ENCODE measurements at places on chromosomes 2 and 18.

DNA sequence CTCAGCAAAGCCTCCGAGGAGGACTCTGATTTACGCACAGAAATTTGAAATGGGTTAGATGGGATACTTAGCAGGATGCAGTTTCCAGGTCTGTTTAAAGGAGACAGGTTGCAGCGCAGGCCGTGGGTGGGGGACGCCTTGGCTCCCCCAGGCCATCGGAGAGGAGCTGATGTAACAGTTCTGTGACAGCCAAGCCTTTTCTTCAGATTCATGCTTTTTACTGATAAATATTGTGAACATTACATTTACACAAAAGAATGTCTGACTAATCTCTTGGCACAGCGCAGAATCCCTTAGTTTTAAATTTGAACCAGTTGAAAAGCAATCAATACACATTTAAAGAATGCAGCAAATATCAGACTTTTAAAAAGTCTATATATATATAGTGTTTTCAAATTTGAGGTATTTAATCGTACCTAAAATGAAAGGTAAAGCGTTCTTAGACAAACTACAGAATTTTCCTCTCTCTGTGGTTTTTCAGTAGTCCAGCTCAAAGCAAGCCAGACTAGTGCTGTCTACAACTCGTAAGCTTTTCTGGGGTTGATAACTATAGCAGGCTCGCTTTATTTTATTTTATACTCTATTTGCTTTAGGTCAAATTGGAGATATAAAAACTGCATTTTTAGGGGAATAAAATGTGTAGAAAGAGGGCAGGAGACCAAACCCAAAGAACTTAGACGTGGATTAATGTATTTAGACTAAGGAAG is 221.9 kb downstream of the PIEZO2 start:
- peak; percentile 57 for DNase-seq

GRCh38 chr2:187544371-187545080 is 9.7 kb downstream of the TFPI start:
- no peak for DNase-seq

DNA sequence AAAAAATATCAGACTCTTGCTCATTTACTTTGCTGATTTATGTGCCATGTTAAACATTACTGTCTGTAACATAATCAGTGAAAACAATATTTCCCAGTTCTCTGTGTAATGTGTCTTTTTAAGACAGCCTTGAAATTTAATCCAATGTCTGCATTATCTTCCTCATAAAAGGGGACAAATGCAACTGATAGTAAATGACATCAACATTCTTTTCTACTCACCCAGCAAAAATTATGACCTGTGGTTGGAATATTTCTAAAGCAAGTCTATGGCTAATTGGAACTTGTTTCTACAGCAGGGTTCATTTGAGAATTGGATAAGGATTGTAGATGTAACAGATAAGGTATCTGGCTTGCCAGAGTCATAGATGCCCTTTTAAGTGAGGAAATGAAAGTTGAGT is 34.8 kb downstream of the C1D start:
- DNase-seq = no peak

GRCh38 chr18:30988440-30988839 is 54.1 kb downstream of the DSC3 start:
- DNase-seq = no peak

- no peak for DNase-seq
These were observed 30.4 kb downstream of the TOGARAM2 start for GRCh38 chr2:29011418-29012060.

DNA sequence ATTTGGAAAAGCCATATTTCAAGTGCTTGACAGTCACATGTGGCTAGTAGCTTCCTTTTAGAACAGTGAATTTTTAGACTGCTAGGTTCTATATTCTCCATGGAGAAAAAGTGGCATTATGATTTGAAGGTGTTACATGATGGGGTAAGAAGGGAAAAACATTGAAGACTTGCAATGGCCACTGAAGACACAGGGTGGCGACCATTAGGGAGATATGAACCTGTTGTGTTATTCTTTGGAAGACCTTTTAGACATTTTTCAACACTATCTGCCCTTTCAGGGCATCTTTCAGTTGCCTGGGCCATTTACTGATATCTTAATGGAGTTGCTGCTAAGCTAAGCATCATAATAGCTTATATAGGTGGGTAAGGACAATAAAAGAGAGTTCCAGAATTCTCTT is 1387.2 kb downstream of the SUCLG1 start:
- no peak for DNase-seq

- no peak for DNase-seq
These were observed 18.3 kb upstream of the TAF4B start for GRCh38 chr18:26207937-26208336.

DNA sequence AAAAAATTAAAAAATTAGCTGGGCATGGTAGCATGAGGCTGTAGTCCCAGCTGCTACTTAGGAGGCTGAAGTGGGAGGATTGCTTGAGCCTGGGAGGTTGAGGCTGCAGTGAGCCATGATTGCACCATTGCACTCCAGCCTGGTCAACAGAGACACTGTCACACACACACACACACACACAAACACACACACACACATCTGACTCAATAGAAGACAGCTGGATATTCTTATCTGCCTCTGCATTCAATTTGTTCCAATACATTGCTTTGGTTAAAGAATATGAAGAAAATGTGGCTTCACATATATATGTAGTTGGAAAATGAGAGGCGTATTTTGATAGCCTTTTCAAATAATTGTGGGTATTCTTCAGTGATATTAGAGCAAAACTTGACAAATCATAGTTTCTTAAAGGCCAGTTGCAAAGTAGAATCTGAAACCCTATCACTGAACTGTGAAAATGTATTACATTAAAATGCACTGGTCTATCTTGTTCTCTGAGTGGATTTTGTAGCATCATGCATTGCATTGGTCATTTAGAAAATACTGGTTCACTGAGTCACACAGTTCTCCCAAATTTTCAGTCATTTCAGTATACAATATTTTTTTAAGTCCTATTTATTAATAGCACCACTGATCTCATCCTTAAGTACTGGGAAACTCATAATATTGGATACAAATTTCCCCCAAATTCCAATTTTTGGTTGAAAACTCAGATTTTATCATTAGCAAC is 140.9 kb downstream of the MCFD2 start:
- DNase-seq = no peak

DNA sequence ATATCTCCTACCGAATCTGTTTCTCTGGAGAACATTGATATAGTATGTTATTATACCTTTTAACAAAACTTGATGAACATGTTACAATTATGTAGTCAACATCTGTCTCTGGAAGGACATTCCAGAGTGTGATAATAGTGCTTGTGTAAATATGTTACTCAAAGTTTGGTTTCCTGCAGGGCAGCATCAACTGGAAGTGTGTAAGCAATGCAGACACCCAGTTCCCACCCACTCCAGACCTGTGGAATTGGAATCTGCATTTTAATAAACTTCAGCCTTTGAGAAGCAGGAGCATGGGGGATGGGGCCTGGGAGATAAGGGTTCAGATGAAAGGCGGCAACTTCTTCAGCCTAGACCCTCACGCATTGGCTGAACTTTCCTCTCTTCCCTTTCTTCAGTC is 398.9 kb downstream of the RND3 start:
- DNase-seq = no peak

DNA sequence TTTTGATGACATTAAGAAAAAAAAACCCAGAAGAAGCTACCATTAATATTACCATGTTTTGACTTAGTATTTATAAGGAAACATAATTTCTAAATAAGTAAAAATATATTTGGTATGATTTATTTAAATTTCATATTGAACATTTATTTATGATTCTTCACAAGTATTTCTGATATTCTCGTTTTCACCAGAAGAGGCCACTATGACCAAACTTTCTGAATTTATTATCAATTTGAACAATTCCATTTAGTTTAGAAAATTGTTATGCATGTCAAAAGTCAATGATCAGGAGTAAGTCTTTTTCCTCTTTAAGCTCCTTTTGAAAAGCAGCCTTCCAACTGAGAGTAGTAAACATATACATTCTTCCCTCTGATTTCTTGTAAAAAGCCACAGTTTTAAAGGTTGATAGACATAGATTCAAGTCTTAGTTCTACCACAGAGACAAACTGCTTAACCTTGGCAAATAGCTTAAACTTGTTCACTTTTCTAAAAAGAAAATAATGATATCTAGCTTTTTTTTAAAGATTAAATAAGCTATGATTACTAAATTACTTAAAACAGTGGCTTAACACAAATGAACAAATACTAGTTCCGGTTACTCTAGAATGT is 329.9 kb downstream of the TRIB2 start:
- DNase-seq = no peak

- peak; percentile 52 for DNase-seq
These were observed 61.4 kb upstream of the ASAP2 start for GRCh38 chr2:9145109-9145751.

DNA sequence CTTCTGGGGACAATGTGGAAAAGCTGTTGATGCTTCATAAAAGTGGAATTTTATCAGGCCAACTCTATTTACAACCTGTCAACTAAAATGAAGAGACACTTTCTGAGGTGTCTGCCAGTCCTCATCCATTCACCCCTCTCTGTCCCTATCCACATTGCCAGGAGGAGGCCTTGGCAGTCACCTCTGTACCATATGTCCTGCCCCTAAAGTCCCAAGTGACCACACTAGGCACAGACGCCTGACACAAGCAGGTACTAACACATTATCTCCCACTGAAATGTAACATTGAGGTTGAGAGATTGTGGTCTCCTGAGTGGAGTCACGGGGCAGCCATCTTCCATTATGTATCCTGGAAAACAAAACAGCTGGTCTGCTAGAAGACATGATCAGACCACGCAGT is 71.4 kb downstream of the OSBPL1A start:
- DNase-seq = no peak

- DNase-seq = no peak
These were observed 93.8 kb downstream of the CMPK2 start for GRCh38 chr2:6771634-6772611.

GRCh38 chr2:173136599-173136998 is 61.0 kb downstream of the MAP3K20 start:
- no peak for DNase-seq

DNA sequence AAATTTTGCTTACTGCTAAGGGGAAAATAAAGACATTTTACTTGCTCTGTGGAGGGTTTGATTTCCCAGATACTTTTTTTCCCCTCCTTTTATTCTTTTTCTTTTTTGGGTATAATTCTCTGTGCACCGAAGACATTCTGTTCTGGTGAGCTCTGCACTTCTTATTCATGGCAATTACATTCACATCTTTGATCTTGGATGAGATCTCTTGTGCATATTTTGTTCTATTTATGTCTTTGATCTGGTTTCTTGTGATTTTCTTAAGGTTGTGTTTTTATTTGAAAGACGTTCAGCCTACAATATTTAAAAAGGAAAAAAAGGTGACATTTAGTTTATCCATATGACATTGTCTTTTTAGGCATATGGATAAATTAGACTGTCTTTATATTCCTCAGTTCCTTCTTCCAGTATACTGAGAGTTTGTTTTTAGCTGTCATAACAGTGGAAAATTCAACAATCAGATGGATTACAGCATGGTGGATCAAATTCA is 33.7 kb upstream of the EPHA4 start:
- DNase-seq = no peak

GRCh38 chr18:28167835-28168349 is 9.0 kb downstream of the CDH2 start:
- no peak for DNase-seq

GRCh38 chr2:7448578-7449264 is 531.5 kb downstream of the RNF144A start:
- no peak for DNase-seq

DNA sequence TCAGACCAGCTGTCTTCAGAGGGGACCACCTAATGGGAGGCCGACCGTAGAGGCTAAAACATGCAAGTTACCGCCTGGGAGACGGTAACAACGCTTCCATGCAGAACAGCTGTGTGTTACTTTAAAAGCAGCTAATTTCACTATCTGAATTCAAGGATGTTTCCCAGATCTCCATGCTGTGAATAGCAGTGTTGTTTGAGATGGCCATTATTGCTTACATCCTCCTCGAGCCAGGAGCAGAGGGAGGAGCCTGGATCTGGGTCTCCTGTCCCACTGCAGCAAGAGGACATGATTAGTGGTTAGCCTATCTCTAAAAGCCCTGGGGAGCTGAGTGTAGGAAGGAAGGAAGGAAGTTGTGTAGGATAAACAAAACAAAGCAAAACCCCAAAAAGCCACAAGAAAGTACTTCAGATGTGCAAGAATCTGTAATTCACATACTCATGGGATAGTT is 50.9 kb downstream of the ACTR2 start:
- DNase-seq = no peak

- no peak for DNase-seq
These were observed 16.0 kb downstream of the PRKAG3 start for GRCh38 chr2:218815649-218816048.

- no peak for DNase-seq
These were observed 556.7 kb downstream of the CMPK2 start for GRCh38 chr2:6308986-6309385.

- DNase-seq = no peak
These were observed 55.2 kb downstream of the RASGRP3 start for GRCh38 chr2:33531549-33532059.

DNA sequence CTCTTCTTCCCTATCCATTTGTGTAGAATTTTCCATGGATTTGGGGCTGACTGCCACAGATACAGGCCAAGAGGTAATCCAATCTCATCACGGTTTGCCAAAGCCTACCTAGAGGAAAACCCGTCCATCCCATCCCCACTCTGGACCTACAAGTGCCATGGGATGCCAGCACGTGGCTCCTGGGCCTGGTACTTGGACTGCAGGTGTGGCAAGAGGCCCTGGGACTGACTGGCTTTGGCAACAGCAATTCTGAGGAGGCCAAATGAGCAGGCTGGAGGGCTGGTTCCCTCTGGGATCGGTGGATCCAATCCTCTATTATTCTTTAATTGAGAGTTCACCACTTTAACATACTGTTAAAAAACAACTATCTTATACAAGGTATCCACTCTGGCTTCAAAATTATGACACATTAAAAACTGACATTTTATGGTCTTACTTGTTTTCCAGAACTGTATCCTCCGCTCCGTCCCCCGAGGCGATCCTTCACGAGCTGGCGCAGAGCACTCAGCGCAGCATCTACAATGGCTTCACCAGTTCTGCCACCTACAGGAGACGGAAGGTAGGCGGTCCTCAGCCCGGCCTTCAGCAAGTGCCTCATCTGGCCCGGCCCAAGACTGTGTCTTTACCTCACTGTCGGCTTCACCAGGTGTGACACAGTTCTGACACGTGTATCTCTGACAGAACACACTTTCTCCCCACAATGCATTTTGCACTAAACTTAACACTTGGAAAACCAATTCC is 19.8 kb downstream of the PDIA6 start:
- DNase-seq = no peak

DNA sequence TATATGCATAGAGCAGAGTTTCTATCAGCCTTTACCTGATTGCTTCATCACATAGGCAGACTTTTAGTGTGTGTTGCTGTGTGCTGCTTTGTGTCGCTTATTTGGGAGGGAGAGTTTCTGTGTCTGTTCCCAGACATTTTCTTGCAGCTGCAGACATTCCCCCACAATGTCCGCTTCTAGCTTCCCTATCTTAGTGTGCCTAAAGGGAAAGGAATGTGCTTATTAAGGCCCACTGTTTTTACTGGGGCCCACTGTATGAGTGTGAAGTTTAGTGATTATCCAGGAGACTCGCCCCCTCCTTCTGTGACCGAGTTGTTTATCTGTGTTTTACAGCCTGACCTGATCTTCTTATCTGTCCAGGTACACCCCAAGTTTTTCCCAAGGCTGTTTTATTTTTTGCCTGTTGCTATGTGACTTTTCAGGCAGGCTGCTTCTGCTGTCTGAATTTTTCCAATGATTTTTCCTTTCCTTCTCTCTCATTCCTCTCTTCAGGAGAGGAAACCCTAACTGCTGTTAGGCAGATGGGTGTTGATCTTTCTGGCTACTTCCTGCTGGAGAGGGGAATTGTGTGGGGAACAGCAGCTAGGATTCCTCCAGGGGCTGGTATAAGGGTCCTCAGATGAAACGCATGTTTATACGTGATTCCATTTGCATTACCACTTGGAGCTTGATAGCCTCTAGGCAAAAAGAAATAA is 47.6 kb downstream of the STK17B start:
- no peak for DNase-seq
